Renal cortex interstitium (tissue), 15 donors: ENCODE measurements at places on chromosomes 4 and X. TPM values are rescaled to one million over a fixed set of nuclear protein-coding genes. Genes with fewer than 3 reads are reported as not detected.

- DNase-seq: no peak
These were observed 105.8 kb upstream of the CBR4 start for GRCh38 chr4:169115897-169116254.

FGD1 gene
- 19.8 TPM for polyA plus RNA-seq

HTRA3 gene
- 9.3 TPM for polyA plus RNA-seq

- no peak for DNase-seq
These were observed 66.1 kb downstream of the NHSL2 start for GRCh38 chrX:71976753-71977152.

GC gene
- 2.2 TPM for polyA plus RNA-seq

C1QTNF7 gene
- polyA plus RNA-seq: 25.8 TPM

GRCh38 chr4:147093206-147093605 lies 147.5 kb upstream of the TTC29 start:
- no peak for DNase-seq

- DNase-seq: no peak
These were observed 124.2 kb upstream of the MBNL3 start for GRCh38 chrX:132612821-132613564.

DNA sequence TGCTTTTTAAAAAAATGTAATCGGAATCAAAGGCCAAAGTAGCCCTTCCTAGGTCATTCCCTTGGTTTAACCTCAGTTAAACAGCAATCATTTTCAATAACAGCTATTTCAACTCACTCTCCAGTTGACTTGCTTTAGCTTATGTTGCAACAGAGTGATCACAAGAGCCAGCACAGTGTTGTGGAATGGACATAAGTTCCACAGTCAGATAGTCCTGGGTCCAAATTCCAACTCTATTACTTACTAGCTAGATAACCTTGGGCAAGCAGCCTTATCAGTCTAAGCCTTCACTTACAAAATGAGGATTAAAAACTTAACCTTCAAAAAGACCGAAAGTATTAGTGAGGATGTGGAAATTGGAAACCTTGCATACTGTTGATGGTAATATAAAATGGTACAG lies 9.2 kb upstream of the GPC3 start:
- no peak for DNase-seq

CFAP47 gene
- 0.75 TPM for polyA plus RNA-seq

DNA sequence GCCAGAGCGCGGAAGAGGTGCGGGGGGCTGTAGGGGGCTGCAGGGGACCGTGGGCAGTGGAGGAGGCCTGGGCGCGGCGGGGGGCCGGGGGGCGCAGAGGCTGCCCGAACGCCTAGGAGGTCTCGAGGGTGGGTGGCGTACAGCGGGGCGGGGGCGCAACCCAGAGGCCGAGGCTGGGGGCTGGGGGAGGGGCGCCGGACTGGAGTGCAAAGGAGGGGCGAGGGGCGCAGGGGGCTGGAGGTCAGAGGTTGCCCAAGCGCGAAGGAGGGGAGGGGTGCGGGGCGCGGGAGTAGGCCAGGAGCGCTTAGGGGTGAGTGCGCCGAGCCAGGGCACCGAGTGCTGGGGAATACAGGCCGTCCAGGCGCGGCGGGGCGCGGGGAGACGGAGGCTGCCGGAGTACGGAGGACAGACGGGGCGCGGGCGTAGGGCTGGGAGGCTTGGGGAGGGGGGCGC lies 255 bp downstream of the GYG2 start:
- no peak for DNase-seq

CTAG1A gene
- polyA plus RNA-seq: not detected

- no peak for DNase-seq
These were observed at the start of gene SOX3 for GRCh38 chrX:140504371-140505324. Gene SOX3, minus strand, starts transcription at chrX:140505069. Its CDS starts 9 bp downstream, at chrX:140505060.
